ENCODE measurements at places on chromosomes 5 and 9. TPM values are rescaled to one million over a fixed set of nuclear protein-coding genes. Genes with fewer than 3 reads are reported as not detected.
A peak's percentile ranks its signal among the peaks of the same experiment; 100 is the strongest.

DNA sequence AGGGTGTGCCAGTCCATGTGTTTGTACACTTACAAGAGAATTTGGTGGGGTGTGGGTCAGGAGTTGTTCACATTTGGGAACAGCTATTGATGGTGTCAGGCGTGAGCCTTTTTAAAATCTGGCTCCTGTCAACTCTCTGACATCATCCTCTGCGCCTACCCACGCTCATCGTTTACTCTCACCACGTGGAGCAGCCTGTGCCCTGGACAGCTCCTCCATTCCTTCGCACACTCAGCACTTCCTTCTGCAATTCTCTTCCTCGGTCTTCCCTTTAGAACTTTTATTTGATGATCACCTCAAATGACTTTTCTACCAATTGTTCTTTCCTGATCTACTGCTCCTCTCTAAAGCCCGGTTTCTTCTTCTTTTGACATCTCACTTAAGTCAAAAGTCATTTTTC is 42.1 kb upstream of the GNAQ start:
- no peak for DNase-seq

GRCh38 chr9:137163365-137163715 is 6.5 kb downstream of the LRRC26 start:
- no peak for DNase-seq

GRCh38 chr5:154345255-154345952 is 100.4 kb upstream of the SAP30L start:
- DNase-seq = no peak

DNA sequence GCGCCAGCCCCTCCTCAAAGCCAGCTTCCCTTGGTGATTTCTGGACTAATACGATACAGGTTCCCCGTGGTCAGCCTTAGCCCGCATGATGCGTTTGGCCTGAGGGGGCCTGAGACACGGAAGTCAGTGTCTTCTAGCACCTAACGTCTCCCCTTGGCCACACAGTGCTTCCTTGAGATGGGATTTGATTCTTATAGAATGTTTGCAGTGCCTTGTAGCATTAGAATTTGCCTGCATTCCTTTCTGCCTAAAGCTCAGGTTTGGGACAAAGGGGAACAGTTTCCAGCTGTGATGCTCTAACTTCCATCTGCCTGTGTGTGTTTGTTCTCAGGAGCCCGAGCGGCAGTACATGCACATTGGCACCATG is 34.4 kb downstream of the CFAP90 start:
- no peak for DNase-seq

- no peak for DNase-seq
Observed at GRCh38 chr9:12516573-12516972, 176.6 kb upstream of the TYRP1 start.

Gene RMRP
- 51.4 TPM for polyA plus RNA-seq

DNA sequence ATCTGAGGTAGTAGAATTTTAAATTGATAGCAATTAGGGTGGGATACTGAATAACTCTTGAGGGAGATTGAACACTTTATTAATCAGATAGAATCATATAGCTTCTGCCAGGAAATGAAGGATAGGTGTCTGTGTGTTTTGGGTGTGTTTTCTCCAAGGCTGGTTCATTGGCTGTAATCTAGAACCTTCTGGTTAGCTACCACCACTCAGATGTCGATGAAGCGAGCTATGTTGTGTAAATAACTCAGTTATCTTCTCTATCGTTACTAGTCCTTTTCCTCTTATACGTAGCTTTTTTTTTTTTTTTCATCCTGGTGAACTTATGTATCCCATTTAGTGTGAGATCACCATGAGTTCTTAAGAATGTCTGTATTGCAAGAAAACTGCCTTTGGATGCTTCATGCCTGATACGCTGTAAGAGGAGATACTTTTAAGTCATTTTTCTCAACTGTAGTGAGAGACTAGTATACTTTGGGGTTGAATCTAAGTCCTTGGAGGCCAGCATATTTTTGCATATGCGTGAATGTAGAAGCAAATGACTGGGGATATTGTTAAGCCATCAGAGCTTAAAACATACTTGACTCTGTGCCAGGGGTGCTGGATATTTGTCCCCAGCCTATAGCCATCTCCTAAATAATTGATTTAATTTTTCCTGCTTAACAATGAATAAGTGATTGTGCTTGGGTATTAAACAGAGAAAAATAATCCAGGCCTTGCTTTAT is 2.1 kb downstream of the TNFAIP8 start:
- DNase-seq = no peak

Gene GFI1B
- 0.15 TPM for polyA plus RNA-seq

GRCh38 chr9:33517373-33517772 is 6.7 kb upstream of the ANKRD18B start:
- peak; percentile 21 for DNase-seq

GRCh38 chr5:178784391-178784790 is 53.9 kb upstream of the ZNF354A start:
- DNase-seq = no peak

GRCh38 chr5:169817031-169817430 is 163.3 kb downstream of the INSYN2B start:
- DNase-seq = no peak

DNA sequence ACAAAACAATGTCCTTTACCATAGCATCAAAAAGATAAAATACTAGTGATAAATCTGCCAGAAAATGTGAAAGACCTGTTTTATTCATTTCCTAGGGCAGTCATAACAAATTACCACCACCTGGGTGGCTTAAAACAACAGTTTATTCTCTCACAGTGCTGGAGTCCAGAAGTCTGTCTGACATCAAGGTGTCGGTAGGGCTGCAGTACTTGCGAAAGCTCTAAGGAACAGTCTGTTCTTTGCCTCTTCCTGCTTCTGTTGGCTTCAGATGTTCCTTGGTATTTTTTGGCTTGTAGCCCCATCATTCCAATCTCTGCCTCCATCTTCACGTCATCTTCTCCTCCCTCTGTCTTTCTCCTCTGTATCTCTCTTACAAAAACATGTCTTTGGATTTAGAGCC is 51.0 kb downstream of the PTPDC1 start:
- DNase-seq = no peak

DNA sequence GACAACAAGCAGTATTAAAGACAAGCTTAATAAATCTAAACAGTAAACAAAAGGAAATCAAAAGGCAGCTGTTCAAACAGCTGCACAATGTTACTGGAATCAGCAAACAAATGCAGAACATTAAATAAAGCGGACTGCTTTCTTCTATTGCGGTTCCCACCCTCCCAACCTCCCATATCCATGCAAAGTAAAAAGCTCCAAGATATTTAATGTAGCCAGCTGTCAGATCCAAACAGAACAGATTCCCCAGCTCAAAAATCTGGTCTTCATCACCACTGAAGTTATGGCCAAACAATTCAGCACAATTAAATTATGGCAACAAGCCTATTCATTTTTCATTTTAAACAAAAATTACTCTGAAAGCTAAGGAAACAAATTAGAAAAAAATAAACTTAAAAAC is 75.9 kb downstream of the SLC38A9 start:
- DNase-seq = no peak

- no peak for DNase-seq
Observed at GRCh38 chr5:137372016-137372772, 126.9 kb downstream of the SPOCK1 start.

DNA sequence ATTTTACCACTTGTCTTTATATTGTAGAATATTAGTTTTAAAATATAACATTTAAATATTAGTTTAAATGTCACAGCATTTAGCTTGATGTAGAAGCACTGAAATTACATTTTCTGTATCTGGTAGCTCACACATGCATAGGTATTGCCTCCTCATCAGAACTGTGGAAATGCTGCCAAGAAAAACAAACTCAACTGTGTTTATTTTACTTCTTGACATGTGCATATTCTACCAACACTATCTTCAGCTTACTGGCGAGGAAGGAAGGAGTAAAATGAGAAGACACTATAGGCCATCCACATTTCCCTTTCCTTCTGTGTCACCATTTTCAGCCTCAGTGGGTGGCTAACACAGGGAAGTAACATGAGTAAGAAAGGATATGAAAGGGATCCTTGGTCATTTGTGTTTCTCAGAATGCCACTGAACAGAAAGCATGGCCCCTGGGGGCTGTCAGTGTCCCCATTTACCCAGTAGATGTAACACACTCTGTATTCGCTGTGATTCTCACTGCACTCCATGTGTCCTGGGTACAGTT is 81.0 kb upstream of the HTR4 start:
- no peak for DNase-seq

- DNase-seq = no peak
Observed at GRCh38 chr9:93072383-93072795, 13.9 kb downstream of the SUSD3 start.

DNA sequence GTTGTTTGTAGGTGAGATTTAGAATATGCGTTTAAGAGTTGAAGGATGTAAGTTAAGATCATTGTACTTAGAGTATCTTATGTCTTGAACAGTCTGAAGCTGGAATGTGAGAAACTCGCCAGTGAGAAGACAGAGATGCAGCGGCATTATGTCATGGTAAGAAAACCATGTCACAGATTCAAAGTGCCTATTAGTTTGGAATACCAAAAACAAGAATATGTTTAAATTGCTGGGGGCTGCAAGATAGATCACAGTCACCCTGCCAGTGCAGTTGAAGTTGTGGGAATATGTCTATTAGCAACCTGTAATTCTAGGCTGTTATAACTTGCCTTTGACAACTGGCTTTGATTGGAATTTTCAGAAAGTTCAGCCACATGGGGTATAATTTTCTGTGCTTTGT is 3.0 kb downstream of the TLE4 start:
- no peak for DNase-seq

Gene SQSTM1
- polyA plus RNA-seq = 126 TPM

Gene GABRB2
- polyA plus RNA-seq = 0.01 TPM

DNA sequence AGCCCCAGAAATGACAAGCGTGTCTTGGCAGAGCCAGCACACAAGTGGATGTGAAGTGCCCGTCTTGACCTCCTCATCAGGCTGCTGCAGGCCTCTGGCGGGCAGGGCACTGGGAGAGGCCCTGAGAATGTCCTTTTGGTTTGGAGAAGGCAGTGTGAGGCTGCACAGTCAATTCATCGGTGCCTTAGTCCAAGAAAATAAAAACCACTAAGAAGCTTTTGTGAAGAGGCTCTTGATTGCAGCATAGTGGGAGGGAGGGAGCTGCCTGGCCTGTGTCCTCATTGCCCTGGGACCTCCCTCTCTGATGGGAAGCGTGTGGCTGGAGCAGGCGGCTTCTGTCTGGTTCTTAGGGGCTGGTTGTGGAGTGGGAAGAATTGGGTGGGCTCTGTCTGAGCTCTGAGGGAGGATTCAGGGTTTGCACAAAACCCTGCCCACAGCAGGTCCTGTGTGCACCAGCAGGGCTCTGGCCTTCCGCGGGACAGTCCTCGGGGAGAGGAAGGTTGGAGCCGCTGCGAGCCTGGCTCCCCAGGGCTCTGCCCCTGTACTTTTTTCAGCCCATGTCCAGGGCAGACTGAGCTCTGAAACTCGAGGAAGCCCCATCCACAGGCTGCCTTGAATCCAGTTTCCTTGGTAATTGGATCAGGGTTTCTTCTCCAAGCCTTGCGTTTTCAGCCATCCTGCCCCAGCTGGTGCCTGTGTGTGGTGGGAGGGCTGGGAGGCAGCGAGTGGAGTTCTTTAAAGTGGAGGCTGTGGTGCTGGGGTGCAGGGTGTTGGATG is 1.1 kb downstream of the HRCT1 start:
- DNase-seq = no peak

DNA sequence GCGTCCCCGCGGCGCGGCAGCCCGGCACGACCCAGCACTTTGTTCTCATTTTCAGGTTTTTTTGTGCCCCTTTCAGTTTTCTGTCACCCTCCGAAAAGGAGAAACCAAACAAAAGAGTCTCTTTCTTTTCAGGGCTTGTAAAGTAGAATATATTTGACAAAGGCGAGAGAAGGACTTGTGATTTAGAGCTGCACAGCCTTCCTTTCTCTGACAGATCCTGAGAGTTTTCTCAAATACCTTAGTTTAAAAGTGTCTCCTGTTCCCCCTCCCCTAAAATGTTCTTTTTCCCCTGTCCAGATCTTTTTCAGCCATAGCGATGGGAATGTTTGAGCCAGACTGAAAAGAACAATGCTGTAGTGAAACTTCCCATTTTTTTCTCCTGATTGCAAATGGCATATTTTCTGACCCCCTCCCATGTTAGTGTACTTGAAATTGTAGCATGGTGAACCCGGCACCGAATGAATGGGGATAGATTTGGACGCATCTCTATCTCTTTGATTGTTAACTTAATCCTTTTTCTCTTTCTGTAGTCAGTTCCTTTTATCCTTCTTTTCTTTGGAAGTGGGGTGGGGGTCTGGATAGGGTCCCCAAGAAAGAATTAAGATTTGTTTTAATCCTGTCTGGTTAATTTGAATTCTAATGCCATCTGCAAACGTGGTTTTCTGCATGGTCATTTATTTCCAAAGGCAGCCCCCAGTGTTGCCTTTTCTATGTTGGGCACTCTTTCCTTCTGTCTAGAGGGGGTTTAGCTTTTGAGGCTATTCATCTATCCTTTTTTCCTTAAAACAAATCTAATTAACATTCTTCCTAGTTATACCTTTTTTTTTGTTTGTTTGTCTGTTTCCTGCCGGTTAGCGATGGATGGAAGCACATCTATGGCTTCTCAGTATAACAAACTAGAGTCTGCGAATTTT is 2.2 kb downstream of the ZSWIM6 start:
- no peak for DNase-seq

DNA sequence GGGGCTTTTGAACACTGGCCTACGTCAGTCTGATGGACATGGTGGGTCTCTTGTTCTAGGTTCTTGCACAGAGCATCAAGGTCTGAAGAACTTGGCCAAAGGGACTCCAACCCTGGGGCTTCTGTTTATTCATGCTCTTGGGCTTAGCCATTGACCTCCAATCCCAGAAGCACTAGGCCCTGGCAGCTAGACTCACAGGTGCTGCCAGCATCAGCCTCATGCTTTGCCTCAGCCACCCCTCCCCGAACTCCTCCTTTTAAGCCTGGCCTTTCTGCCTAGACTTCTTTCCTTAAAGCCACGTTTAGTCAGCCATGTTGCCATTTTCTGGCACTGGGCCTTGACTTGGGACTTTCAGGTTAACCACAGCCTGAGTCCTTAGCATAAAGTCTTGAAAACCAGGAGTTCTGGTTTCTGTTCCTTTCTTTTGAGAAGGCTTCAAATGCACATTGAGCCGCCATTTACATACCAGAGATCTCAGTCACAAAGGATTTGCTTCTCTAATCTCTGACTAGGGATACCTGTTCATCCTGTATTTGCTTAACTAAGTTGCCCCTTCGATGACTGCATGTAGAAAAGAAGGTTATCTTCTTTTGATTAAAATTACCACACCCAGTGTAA is 54.7 kb downstream of the ANGPTL2 start:
- DNase-seq = no peak

DNA sequence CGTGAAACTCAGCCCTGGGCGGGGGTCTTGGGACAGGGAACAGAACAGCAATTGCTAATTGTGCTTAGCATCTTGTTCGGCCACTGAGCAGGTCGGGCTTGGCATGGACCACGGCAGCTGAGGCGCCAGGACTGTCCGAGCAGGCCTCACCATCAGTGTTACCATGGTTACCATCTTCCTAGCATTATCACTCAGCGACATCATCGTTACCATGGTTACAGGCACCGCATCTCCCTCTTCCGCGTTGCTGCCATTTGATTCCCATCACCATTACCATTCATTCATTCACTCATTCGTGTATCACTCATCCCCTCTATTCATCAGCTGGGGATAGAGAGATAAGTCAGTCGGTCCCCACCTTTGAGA is 81.0 kb upstream of the ZBTB43 start:
- DNase-seq = no peak

- no peak for DNase-seq
Observed at GRCh38 chr9:95609426-95609825, 92.7 kb upstream of the PTCH1 start.

Gene PCDHA13
- 0.03 TPM for polyA plus RNA-seq

Data from HepG2 (cell line).